COR-L47 (cell line): ENCODE measurements at places on chromosomes 2 and 18.

DNA sequence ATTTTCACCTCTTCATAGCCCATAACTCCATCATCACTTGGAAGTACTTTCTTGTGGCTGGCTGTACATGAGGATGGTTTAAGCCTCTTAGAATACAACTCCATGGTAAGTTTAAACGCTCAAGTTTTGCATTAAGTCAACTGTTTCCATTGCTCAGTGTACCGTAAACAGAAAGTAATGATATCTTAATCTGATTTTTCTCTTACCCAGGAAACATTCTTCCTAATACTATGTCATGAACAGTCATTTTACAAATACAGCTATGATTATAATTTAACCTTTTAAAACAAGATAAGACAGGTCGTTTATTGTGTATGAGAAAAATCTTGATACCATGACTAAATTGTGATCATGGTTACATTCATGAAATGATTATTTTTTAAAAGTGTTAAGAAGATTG is 11.6 kb upstream of the DYNC2LI1 start:
- DNase-seq: no peak

DNA sequence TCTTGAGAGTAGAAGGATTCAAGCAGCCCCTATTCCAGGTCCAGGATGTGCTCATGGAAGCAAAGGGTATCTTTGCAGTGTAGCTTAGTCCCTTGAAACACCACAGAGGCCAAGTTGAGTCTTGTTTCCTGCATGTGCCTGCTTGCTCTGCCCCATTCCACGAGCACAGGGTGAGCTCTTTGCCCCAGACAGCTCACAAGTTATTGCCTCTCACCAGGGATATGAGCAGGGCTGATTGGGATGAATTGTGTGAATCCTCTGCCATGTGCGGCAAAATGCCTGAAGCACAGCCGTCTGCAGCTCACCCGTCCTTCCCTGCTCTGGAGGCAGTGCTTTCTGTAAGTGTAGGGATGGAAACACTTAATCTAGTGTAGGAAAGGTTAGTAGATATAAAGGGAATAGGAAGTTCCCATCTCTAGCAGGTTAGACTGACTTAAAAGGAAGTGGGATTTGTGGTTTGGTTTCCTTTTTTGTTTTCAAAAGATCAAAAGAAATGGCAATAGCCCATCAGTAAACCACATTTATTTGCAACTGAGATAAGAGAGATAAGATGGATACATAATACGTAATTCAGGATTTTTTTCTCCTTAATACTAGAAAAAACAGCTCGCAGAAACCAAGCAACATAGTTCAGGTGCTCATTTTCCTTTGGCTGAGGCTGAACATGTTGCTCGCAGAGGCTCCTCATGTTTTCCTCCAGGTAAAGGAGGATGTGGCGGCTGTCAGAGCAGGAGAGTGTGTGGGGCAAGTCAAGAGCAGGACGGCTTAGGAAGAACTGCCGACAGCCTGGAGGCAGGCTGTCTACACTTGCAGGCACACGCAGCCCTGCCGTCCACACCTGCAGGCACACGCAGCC is 41.4 kb downstream of the TMEM182 start:
- DNase-seq: no peak

GRCh38 chr2:177397481-177398289 is 5.1 kb downstream of the AGPS start:
- DNase-seq: no peak

GRCh38 chr2:134178138-134178877 is 75.6 kb upstream of the MGAT5 start:
- DNase-seq: no peak

- no peak for DNase-seq
Observed at GRCh38 chr2:165745916-165746315, 48.1 kb downstream of the GALNT3 start.

DNA sequence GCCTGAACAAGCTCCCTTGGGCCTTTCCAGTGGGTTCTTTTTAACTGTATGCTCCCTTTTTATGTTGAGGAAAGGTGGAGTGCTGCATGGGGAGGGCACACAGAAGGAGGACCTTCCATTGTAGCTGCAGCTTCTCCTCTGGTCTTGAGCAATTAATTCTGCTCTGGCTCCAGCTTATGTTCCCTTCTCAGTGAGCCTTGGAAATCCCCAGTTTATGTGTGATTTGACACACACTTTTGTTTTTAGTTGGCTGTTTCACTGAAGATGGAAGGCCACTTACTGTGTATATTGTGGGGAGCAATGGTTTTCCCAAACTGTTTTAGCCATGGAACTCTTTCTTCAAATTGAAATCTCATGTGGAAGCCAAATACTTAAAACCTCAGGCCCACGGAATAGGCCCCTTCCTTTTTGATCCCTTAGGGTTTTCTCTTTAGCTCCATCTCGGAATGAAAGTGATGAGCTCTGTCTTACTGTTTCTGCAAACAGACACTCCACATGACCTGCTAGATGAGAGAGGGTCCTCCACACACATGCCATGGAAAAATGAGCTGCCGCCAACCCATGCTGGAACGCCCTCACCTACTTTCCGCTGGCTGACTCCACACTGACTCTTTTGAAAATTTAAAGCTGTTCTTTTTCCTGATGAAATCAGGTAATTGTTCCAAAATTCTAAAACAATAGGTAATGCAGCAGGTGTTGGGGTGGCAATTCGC is 280.9 kb upstream of the SIX2 start:
- DNase-seq: no peak

- DNase-seq: no peak
Observed at GRCh38 chr18:76051396-76052226, 443.4 kb downstream of the ZNF516 start.

GRCh38 chr2:174080672-174081121 is 115.5 kb upstream of the SP3 start:
- no peak for DNase-seq

DNA sequence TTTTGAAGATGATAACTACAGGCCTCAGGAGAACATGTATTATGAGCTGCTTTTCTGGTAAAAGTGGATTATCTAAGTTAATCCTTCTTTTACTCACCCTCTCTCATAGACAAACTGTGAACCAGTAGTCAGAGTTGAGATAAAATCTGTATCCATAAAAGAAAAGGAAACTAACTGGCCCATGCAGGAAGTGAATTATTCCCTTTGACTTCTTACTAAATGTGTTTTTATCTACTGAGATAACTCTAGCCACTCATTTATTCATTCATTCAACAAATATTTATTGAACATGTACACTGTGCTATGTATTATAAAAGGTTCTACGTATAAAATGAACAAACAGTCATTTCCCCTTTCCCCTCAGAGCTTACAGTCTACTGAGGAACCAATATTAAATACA is 10.0 kb downstream of the WDR35 start:
- DNase-seq: no peak

GRCh38 chr2:217282531-217282930 is 422.7 kb upstream of the TNP1 start:
- DNase-seq: no peak

- DNase-seq: no peak
Observed at GRCh38 chr2:20241973-20242726, 17.2 kb upstream of the SDC1 start.

DNA sequence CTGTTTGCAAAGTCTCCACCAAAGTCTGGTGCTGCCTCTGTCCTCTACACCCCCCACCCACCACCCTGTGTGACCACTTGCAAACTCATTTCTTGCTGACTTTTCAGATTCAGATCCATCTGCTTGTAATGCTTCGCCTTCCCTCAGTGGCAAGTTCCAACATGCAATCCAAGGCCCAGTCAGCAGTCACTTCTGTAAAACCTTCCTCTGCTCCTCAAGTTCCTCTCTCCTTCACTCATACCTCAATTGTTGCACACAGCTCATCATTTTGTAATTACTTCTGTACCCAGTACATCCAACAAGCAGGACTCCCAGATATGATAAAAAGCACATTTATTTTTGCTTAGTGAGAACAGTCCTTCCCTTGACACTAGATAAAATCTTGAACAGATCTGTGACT is 6.5 kb upstream of the LOXHD1 start:
- no peak for DNase-seq

GRCh38 chr18:29057703-29058102 is 880.8 kb upstream of the CDH2 start:
- DNase-seq: no peak

DNA sequence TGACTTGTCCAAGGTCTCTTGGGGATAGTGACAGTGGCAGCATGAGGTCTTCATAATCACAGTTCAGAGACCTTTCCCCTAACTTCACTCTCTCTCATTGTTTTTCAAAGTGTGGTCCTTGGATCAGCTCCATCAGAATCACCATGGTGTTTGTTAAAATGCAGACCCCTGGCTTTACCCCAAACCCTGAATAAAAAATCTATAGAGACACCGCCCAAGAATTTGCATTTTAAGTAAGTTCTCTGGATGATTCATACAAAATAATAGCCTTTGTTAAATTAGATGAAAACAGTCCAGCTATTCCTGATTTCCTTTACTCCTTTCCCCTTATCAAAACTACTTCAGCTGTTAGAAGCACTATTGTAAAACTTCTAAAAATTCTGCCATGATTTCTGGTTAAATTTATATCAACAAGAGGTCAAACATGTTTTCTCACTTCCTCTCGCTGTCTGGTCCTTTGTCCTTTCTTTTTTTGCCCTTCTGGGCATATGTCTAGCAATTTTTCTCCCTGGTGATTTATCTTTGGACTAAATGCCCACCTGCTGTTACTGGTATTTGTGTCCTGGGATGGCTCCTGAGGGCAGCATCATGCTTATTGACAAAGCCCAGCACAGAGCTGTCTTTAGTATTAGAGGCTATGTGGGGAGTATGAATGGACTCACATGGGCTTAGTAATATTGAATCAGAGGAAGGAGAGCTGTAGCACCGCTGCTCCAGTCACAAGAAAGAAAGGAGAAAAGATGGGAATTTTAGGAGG is 63.4 kb downstream of the LHCGR start:
- no peak for DNase-seq
